AML-193 (cell line): ENCODE measurements at places on chromosomes 4 and X.

- DNase-seq, result no peak
Measured at GRCh38 chr4:37645736-37646135, 40.4 kb downstream of the RELL1 start.

DNA sequence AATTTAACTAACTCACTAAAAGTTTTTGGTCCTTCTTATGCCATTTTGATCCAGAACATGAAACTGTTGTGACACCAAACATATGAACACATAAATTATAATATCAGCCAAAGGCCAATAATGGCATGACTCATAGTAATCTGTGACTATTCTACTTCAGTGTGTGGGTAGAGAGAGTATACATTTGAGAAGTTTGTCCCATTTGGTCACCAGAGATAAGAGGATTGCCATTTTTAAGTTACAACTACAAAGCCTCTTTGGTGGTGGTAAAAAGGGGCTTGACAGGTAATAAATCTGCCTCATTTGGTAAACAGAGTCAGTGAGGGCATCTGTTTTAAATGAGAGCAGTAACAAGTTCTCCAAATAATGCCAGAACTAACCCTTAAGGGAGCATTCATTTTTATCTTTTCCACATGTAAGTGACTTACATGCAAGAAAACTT lies 117.9 kb downstream of the TBC1D19 start:
- no peak for DNase-seq

DNA sequence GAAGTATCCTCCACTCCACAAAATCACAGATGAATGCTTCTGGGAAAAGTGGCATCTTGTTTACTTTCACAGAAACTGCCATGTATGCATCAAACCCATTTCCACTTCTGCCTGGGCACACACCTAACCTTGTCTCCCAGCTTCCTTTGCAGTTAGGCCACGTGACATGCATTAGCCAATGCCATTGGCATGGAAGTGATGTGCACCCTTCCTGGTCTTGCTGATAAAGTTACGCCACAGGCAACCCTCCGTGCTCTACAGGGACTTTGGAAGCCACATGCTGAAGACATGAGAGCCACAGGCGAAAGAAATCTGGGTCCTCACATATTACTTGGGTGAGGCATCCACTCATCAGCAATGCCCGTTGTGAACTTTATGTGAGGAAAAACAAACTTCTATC lies 123.3 kb downstream of the USP46 start:
- DNase-seq, result no peak

- DNase-seq, result no peak
Measured at GRCh38 chr4:159284733-159285132, 181.9 kb downstream of the RAPGEF2 start.

GRCh38 chr4:107034996-107035818 lies 906 bp downstream of the DKK2 start:
- no peak for DNase-seq

DNA sequence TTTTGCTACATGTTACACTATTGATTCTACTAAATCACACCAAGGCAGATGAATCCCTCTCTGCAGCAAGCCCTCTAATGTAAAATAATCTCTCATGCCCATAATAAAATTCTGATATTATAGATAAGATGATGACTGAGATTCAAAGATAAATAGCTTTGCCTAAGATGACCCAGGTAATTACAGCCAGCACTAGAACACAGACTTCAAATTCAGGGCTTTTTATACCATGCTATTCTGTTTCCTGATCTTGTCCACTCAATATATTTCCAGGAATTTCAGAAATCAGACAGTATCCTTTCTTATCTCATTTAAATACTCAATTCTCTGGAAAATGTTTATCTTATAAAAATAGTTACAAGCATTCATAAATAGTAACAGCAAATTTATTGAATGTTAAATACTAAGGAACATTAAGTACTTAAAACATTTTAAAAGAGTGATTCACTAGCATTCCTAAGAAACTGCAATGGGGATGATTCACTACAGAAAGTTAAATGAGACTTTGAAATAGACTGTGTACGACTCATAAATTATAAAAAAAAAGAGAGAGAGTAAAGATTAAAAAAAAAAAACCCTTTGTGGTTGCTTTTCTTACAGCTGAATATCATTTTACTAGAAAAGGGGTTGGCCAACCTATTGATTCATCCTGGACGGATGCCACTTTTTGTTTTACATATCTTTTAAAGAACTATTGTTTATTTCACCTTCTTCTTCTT lies 45.8 kb upstream of the IL21 start:
- no peak for DNase-seq
